ENCODE measurements at places on chromosomes 6 and 20. TPM values are rescaled to one million over a fixed set of nuclear protein-coding genes. Genes with fewer than 3 reads are reported as not detected.

Gene PACSIN1
- 5.0 TPM for total RNA-seq

- no peak for DNase-seq
Measured at GRCh38 chr6:43887340-43887858, 117.4 kb downstream of the VEGFA start.

- DNase-seq: no peak
Measured at GRCh38 chr6:36845233-36845632, 6.0 kb upstream of the CPNE5 start.

DNA sequence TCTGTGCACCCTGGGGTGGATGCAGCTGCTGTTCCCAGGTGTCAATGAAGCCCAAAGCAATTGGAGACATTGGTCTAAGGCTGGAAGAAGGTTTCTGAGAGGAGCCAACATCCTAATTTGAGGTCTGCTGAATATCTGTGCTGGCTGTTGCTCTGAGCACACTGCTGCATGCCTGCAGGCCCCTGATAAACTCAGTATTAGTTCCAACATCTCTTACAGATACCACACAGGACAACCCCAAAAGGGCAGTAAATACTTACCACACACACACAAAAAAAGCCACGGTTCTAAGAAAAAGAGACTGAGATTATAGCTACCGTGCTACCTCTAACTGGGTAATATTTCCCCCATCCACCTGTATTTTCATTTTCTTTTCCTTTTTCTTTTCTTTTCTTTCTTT is 164.3 kb upstream of the SOX4 start:
- no peak for DNase-seq

DNA sequence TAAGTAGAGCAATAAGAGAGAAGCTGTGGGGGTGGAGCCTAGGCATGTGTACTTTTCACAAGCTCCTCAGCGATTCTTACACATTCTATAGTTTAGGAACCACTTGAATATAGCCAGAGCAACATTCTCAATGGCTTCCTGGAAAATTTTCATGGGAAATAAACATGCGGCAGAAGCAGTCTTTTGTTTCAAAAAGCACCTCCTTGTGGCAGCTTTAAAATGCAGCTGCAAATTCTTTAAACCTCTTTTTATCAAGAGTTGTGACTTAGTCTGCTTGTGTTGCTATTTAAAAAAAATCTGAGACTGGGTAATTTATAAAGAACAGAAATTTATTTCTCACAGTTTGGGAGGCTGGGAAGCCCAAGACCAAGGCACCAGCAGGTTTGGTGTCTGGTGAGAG is 23.8 kb downstream of the NKX2-2 start:
- no peak for DNase-seq

All from heart right ventricle (tissue), 16 donors.